ENCODE measurements at places on chromosomes 13 and 19. TPM values are rescaled to one million over a fixed set of nuclear protein-coding genes. Genes with fewer than 3 reads are reported as not detected.

GRCh38 chr13:88104576-88104975, 433.4 kb downstream of the SLITRK5 start:
- DNase-seq: no peak

Gene ZNF763
- 6.6 TPM for total RNA-seq

Gene ZNF415
- total RNA-seq: 12.6 TPM

Gene UPF3A
- 60.4 TPM for total RNA-seq

DNA sequence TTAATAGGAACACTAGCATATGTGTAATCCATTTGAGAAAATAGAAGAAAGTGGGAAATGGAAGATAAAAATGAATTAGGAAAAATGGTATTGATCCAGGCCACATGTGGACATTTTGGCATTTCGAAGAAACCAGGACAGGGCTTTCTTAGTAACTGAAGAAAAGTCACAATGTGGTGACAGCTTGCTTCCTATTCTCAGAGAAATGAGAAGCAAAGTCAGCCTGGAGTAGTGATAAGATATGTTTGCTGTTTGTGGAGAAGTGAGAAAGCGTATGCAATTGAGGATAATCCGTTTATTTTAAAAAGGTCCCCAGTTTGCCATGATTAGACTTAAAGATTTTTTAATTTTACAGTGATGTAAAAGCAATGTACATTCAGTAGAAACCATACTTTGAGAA, 127.9 kb downstream of the SLITRK6 start:
- DNase-seq: no peak

DNA sequence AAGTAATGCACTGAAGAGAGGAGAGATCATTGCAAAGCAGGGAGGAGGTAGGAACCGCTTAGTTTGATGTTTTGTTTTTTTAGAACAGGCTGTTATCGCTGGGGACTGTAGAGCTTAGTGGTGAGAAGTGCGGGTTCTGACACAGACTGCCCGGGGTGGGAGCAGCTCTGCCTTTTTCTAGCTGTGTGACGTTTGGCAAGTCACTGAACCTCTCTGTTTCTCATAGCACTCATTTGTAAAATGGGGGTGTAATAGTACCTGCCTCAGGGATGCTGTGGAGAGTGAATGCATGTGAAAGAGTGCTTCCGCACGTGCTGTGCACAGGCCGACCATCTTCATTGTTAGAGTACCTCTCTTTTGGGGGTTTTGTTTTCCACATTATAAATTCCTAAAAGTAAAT, 19.3 kb downstream of the PRAM1 start:
- DNase-seq: no peak

GRCh38 chr13:106530980-106531481, 4.4 kb downstream of the EFNB2 start:
- no peak for DNase-seq

GRCh38 chr13:37914781-37915391, 45.3 kb upstream of the TRPC4 start:
- no peak for DNase-seq

DNA sequence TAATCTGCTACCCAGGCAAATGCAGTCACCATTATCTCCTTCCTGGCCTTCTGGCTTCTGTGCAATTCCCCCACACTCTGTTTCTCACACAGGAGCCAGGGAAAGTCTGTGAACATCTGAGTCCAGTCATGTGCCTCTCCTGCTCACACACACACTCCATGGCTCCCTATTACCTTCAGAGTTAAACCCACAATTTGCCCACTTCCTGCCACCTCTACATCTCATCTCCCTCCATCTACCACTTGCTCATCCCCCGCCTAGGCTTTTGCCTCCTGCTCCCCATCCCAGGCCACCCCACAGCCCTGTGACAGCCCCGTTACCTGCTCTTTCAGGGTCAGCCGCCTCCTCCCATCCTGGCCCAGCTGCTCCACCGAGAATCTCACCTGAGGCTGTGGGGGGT, 13.5 kb downstream of the IL12RB1 start:
- no peak for DNase-seq

DNA sequence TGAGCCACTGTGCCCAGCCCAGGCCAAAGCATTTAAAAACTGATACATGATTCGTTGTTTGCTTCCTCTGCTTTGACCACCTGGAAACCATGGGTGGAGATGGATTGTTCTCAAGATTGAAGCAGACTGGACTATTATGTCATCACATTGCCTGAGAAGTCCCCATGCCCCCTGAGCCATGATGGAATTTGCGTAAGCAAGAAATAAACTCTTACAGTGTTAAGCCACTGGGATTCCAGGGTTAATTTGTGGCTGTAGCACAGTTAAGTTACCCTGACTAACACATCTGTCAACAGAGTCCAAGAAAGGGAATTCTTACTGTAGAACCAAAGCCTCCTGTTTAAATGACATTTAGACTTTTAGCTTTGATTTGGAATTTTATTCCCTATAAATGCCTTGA, 19.4 kb upstream of the DHRS12 start:
- DNase-seq: no peak

- no peak for DNase-seq
Observed at GRCh38 chr19:17988161-17988560, 19.8 kb upstream of the ARRDC2 start.

- no peak for DNase-seq
Observed at GRCh38 chr19:35822579-35822978, 9.9 kb upstream of the PRODH2 start.

DNA sequence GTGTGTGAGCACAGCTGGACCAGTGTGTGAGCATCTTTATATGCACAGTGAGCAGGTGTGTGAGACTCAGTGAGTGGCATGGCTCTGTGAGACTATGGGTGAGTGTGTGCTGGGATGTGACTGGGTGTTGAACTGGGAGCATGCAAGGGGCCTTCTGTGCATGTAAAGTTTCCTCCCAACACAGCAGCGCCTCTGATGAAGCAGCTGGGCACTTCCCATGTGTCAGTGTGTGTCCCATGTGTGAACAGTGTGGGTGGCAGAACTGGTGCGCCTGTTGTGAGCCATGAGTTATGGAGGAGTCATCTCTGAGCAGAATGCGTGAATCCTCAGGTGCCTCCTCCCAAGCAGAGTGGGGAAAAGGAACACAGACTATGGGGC, 24.1 kb downstream of the LGALS16 start:
- DNase-seq: no peak

DNA sequence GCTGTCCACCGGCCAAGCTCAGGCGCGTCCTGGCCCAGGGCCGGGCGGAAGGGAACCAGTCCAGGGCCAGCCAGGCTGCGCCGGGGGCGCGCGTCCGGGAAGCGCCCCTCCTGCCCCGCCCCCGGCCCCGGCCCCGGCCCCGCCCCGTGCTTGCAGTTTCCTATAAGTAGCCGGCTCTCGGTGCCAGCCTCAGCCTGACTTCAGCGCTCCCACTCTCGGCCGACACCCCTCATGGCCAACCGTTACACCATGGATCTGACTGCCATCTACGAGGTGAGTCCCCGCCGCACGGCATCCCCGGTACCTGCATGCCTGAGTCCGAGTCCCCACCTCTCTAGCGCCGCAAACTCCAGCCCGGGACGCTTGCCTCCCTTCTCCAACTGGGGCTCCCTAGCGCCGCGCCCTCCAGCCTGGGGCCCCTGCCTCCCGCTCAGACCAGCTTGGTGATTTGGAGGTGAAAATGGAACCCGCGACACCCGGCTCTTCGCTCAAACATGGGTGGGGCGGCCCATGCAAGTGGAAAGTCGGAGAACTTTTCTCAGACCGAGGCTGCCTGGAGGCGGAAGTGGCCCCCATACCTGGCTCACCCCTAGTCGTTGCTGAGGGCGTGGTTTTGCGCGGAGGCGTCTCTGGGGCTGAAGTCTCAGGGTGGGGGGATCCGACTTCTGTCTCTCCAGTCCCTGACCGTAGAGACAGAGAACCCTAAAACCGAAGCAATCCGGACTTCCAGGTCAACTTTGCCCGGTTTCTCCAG, at the start of gene ZFP36:
TSS of gene ZFP36 (plus strand) at position 192 of the 754 bp plus-strand sequence. CDS start at position 250, 58 bp downstream.
- peak; percentile 96 for DNase-seq

DNA sequence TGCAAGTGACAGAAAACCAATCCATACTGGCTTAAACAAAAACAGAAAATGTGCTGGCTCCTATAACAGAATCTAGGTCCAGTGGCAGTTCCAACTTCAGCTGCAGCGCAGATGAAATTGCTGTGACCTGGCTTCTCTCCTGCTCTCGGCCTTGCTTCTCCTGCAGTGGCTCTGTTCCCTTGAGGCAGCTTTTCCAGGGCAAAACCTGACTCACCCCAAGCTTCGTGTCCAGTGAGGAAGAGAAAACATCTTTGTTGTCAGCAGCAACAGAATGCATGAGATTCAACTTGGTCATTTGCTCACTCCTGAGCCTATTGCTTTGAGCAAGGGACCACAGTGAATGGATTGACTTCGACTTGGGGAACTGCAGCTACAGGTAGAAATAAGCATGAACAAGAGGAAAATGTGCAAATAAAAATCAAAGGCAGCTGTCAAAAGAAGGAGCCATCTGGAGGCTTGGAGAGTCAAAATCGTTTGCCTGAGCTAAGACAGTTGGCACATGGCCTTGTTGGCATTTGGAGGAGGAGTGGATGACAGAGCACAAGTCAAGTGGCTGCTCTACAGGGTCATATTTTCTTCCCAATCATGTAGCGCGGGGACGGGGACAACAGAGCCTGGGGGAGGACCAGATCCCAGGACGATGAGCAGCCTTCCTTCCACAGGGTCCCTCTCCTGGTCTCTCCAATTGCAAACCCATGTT, 523.4 kb downstream of the FGF9 start:
- no peak for DNase-seq

Gene BEST2
- not detected for total RNA-seq

Gene ANGPTL8
- total RNA-seq: 15.5 TPM

DNA sequence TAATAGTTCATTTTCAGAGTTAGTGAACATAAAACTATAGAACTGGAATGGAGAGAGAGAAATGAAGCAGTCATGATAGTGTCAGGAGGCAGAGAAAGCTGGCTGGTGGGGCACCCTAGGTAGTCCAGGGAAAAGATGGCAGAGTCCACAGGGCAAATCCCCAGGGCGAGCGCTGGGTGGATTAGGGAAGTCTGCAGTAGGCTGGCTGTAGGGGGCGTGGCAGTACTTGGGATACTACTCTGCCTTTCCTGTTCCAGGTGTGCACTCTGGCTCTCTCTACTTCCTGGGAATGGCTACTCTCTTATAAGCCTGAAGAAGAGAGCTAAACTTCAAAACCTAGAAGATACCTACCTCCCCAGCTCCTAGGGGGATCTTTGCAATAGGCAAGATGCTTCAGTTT, 232.9 kb upstream of the SLC10A2 start:
- no peak for DNase-seq

GRCh38 chr13:32430018-32430747, 2.3 kb upstream of the N4BP2L1 start:
- DNase-seq: no peak

GRCh38 chr19:16462757-16463250, 9.0 kb downstream of the EPS15L1 start:
- no peak for DNase-seq

Gene ALG5
- 36.0 TPM for total RNA-seq

- DNase-seq: no peak
Observed at GRCh38 chr19:53908106-53908934, 758 bp upstream of the CACNG7 start.

GRCh38 chr19:45152504-45153338, 8.1 kb downstream of the NKPD1 start:
- no peak for DNase-seq

- DNase-seq: peak; percentile 62
Observed at GRCh38 chr19:51735759-51736449, 12.1 kb upstream of the HAS1 start.

- DNase-seq: no peak
Observed at GRCh38 chr19:32373585-32374295, 28.3 kb downstream of the ZNF507 start.

- DNase-seq: peak; percentile 45
Observed at GRCh38 chr13:110294146-110294545, 12.8 kb downstream of the COL4A1 start.

Gene ZNF304
- 9.2 TPM for total RNA-seq

DNA sequence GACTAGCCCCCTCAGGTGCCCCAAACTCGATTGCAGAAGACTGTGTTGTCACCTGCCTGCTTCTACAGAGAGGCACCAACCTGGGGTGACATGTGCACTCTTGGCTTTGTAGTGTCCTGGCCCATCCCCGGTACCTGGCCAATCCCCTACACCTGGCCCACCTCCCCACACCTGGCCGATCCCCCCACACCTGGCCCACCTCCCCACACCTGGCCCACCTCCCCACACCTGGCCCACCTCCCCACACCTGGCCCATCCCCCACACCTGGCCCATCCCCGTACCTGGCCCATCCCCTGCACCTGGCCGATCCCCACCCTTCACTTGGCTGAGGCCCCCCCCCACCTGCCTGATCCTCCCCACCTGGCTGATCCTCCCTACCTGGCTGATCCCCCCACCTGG, 25.4 kb downstream of the ATP11A start:
- DNase-seq: peak; percentile 57

GRCh38 chr13:50518781-50519201, 324.7 kb downstream of the DLEU7 start:
- no peak for DNase-seq

Gene TSSK6
- total RNA-seq: 1.3 TPM

Gene RNF225
- total RNA-seq: not detected

DNA sequence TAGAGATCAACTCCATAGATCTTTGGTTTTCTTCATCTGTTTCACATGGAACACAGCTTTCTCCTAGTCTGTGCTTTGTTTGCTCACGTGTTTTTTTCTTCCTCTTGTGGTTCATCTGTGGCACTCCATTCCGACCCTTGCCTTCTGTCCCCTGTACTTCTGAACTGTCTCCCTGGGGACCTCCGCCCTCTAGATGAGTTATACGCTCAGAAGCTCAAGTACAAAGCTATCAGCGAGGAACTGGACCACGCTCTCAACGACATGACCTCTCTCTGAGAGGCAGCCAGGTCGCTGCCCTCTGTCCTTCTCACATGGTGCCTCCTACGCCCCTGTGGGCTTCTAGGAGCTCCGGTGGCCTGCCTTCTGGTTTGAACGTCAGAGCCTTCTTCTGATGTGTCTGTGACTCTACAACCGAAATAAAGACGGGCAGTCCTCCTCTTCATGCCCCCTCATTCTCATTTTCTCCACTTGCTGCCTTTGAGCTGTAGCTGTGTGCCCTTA, 16.6 kb upstream of the RAB8A start:
- no peak for DNase-seq

- DNase-seq: no peak
Observed at GRCh38 chr19:41860419-41861115, 512 bp downstream of the RPS19 start.

GRCh38 chr13:86856991-86857390, 814.2 kb upstream of the SLITRK5 start:
- DNase-seq: no peak

DNA sequence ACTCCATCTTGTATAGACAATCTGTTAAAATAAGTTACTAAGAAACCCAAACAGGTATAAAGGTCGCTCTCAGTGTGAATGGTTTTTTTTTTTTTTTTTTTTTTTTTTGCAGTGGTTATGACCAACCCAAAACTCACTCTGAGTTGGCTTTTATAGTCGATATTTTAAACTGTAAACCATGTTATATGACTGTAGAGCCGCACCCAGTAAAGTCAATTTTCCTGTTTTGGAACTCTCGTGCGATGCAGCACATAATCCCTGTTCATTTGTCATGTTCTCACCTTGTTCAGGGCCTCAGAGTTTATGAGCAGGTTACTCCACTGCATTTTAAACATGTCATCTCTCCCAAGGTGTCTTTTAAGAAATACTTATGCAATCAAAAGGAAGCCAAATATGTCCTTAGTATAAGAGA, 112.5 kb downstream of the KLF5 start:
- DNase-seq: no peak

GRCh38 chr19:50835785-50836542, 2.6 kb upstream of the KLK15 start:
- peak; percentile 82 for DNase-seq

- no peak for DNase-seq
Observed at GRCh38 chr19:2974342-2975041, 2.9 kb upstream of the TLE6 start.

- DNase-seq: peak; percentile 62
Observed at GRCh38 chr13:28494778-28495537, at the start of gene FLT1. Gene FLT1 (minus strand): TSS chr13:28495128. CDS start chr13:28494843, 285 bp downstream.

Gene RASIP1
- 28.0 TPM for total RNA-seq
